NCI-H1092 treated with DMSO at 0.1 percent for 48 hours (cell line): ENCODE measurements at places on chromosomes 6 and 20.

DNA sequence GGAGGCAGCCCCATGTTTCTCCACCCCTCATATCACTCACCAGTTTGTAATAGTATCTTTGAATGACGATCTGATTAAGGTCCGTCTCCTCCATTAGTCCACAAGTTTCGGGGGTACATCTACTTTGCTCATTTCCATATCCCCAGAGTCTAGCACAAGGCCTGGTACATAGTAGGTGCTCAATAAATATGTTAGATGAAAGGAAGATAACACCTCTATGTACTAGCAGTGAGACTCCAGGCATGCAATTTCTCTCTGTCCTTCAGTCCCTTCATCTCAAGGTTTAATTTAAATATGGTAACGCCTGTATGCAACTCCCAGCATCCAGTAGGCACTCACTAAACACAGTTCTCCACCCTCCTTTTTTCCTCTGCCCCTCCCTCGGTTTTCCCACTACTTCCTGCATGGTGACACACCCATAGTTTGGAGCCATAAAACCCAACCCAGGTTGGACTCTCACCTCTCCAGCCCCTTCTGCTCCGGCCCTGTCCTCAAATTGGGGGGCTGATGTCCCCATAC lies 461 bp upstream of the HNF4A start:
- no peak for DNase-seq

GRCh38 chr20:47765691-47766594 lies 19.3 kb downstream of the SULF2 start:
- no peak for DNase-seq

- no peak for DNase-seq
Observed at GRCh38 chr20:50848846-50849673, 54.2 kb downstream of the BCAS4 start.

DNA sequence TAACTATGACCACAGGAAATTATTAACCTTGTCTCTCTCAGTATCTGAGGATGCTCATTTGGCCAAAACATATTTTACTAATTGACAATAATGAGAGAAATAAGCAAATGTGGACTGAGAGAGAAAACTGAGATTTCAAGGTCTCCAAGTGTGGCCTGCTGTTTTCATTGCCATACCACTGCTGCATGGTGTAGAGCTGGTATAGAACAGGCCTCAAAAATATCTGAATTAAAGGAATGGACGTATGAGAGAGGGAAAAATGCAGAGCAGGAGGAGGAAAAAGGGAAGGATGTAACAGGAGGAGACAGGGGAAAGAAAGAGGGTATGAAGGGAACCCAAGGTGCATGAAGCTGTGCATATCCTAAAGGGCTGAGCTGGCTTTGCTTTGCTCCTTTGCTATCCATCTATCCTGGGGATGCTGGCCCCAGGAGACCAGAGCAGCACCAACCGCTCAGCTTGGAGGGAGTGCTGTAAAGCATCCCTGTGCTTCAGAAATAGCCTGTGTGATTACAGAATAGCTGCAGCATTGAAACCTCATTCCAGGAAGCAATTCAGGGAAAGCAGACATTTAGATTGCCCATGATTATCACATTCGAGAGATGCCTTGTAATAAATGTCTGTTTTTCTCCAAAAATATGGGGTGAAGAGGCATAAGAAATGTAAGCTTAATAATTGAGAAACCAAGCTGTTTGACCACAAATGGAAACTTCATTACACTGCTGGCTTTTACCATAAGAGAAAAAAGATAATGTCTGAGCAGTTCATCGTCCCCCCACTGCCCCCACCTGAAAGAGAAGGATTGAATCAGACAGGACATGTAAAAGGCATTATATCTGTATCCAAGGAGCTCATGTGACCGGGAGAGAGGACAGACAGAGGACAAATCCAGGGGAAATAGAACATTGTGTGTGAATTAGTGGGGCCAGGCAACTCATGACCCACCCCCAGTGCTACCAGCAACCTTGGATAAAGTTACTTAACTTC lies 80.6 kb downstream of the F13A1 start:
- no peak for DNase-seq

GRCh38 chr20:34705397-34706301 lies 1.5 kb downstream of the TP53INP2 start:
- no peak for DNase-seq

GRCh38 chr6:159110013-159110412 lies 59.2 kb upstream of the FNDC1 start:
- peak; percentile 15 for DNase-seq

- no peak for DNase-seq
Observed at GRCh38 chr6:105810105-105810921, 275.8 kb upstream of the PRDM1 start.

- no peak for DNase-seq
Observed at GRCh38 chr6:90204327-90205056, 92.2 kb downstream of the BACH2 start.

- no peak for DNase-seq
Observed at GRCh38 chr6:120876424-120876823, 457.9 kb downstream of the TBC1D32 start.
